GM10248 (cell line): ENCODE measurements at places on chromosomes 7 and 10.

DNA sequence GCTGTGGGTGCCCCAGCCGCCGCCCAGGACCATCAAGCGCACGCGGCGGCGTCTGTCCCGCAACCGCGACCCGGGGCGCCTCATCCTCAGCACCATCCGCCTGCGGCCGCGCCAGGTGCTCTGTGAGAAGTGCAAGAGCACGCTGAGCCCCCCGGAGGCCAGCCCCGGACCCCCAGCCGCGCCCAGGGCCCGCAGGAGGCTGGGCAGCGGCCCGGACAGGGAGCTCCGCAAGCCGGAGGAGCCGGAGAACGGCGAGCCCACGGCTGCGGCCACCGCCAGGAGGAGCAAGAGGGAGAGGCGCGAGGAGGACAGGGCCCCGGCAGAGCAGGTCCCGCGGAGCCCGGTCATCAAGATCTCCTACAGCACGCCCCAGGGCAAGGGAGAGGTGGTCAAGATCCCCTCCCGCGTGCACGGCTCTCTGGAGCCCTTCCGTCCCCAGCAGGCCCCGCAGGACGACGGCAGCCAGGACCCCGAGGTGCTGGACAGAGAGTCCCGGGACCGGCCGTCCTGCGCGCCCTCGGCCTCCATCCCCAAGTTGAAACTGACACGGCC, 8.0 kb downstream of the PWWP2B start:
- no peak for DNase-seq

GRCh38 chr7:1490837-1491236, 13.4 kb downstream of the INTS1 start:
- DNase-seq: no peak

DNA sequence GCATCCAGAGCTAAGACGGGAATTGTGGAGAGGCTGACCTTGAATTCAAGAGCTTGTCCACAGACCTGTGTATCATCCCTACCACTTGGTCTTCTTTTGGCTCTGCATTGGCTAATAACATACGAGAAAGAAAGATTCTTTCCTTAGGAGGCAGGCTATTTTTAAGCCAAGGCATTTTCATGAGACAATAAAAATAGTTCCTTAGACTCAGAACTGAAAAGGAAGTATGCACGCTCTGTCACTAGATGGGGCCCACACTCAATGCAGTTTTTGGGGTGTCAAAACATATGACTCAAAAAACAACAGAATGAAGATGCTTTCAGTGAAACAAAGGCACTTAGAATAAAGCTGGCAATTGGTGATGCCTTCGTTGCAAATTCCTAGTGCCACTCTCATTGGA, 265.9 kb upstream of the DGKB start:
- DNase-seq: no peak

DNA sequence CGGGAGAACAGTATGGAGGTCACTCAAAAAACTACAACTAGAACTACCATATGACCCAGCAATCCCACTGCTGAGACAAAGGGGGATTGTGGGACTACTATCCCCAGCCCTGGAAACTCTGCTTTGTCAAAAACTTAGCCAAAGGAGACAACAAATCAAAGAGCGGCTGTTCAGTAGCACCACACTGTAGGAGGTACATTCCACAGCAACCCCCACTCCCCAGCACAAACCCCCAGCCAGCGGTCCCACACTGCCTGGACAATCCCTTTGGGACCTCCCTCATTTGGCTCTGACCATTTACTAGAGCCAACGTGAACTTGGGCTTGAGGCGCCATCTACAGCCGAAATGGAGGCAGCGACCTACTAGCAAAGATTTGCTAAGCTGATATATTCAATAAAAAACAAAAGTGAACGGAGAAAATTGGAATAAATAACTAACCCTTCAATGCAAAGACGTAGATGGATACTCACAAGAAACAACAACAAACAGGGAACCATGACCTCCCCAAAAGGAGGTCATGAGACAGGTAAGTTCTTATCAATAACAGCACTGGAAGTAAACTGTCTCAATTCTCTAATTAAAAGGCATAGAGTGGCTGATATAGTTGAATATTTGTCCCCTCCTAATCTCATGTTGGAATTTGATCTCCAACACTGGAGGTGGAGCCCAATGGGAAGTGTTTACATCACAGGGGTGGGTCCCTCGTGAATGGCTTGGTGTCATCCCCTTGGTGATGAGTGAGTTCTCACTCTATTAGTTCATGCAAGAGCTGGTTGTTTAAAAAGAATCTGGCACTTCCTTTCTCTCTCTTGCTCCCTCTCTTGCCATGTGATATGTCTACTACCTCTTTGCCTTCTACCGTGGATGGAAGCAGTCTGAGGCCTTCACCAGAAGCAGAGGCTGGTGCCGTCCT, 119.0 kb upstream of the KCNMA1 start:
- peak; percentile 45 for DNase-seq
